GM23248 (cell line): ENCODE measurements at places on chromosomes 6 and 20.
A peak's percentile ranks its signal among the peaks of the same experiment; 100 is the strongest.

DNA sequence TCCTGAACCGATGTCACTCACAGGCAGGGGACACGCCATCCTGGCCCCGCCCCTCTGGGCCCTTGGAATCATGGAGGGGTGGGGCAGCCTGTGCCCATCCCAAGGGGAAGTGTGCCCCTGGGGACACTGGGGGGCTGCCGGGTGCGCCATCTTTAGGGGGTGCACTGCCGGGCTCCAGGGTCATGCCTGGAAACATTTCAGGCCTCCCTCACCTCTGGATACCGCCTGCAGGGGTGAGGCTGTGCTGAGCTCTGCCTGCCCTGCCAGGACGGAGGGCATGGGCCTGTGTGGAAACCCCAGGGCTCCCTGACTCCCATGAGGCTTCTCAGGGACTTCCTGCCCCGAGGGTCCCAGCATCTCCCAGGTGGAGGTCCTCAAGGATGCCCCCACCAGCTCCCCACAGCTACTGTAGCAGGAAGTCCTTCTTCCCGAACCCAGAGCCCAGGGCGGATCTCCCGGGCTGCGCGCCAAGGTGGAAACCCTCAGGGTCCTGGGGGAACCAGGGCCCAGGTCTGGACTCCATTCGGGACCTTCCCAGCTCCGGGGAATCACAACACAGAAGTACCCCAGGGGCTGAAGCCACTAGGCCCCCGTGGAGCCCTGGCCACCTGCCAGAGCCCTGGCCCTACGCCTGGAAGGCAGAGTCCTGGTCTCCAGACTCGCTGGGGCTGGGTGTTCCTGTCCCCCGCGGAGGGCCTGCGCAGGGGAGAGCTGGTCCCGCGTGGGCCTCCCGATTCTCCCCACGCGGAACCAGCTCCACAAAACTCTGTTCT, 15.6 kb downstream of the CHRNA4 start:
- DNase-seq = no peak

DNA sequence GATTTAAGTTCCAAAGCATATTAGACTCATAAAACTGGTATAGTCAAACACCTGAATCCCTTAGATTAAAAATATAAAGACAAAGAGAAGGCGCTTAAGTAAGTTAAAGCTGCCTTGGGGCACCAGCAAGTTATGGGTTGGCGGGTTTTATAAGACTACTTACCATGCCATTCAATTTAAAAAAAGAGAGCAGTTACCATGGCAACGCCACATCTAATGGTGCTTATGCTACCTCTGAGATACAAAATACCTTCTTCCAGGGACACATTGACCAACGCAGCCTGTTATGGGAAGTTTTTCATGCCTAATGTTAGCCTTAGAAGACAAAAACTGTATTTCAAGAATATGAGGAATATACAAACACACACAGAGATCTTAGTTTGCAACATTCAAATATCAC, 713.6 kb downstream of the RNF144B start:
- no peak for DNase-seq

- peak; percentile 74 for DNase-seq
Measured at GRCh38 chr20:41299899-41300298, 17.6 kb downstream of the ZHX3 start.

DNA sequence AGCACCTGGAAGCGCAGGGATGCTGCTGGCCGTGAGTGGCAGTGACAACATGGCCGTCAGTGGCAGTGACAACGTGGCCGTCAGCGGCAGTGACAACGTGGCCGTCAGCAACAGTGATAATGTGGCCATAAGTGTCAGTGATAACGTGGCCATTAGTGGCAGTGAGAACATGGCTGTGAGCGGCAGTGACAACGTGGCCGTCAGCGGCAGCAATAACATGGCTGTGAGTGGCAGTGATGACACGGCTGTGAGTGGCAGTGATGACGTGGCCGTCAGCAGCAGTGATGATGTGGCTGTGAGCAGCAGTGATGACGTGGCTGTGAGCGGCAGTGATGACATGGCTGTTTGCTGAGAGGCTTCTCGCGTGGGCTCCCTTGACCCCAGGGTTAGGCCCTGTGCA, 169.8 kb downstream of the ERMARD start:
- DNase-seq = no peak

DNA sequence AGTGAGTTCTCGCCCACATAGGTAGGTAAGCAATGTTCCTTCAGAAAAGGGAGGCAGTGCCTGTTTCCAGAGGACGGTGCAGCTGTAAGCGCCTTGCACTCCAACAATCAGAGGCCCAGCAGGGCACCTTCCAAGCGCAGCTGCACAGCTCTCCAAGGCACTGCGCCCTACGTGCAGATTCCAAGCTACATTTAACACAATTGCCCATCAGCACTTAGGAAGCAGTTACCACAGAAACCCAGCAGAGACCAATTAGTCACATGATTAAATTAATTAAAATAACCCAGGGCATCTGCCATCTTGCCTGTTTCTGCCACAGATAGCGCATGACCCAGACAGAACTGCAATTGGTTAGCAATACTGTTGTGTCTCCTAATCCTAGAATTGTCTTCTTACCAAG, 65.5 kb downstream of the SOBP start:
- DNase-seq = no peak

GRCh38 chr20:33233129-33233774, 2.5 kb upstream of the BPIFA1 start:
- DNase-seq = no peak

DNA sequence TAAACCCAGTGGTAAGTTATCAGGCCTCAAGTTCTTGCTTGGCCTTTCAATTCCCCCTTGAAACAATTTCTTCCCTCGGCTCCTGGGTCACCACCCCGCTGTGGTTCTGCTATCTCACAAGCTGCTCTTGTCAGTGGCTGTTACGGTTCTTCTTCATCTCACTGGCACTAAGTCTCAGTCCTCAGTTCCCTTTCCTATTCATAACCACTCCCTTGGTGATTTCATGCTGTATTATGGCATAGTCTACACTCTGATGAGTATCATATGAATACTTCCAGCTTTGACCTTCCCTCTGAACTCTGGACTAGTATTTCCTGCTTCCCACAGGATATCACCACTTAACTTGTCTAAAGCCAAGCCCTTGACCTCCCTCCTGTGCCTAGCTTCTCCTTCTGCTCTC, 7.9 kb downstream of the TAAR1 start:
- no peak for DNase-seq

DNA sequence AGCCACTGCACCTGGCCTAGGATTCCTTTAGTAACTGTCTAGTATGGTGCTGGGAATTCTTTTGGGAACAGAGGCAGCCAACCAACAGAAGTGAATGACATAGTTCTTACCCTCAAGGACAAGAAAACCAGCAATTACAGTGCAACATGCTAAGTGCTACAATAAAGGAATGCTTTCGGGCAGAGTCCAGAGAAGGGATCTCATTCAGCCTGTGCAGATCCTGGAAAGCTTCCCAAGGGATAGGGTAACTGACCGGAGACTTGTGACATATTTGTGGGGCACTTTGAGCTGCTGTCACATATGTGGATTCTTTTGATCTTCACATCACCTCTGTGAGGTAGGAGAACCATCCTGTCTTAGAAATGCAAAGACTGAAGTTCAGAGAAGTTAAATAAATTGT, 46.8 kb downstream of the C6orf15 start:
- no peak for DNase-seq

DNA sequence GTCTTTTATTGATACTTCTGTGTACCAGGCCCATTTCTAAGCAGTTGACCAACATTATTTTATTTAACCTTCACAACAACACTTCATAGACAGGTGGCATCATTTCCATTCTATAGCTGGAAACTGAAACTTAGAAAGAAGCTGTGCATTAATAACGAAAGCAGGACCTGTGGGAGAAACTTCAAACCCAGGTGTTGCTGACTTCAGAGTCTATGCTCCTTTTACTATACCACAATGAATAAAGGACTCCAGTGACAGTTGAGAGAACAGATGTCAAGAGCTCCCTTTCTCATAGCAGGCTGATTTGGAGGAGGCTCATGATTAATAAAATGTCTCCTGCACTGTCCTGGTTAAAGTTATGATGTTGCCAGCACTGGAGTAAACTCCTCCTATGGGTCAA, 56.6 kb upstream of the POU3F2 start:
- no peak for DNase-seq

GRCh38 chr6:53263917-53264316, 84.8 kb downstream of the ELOVL5 start:
- DNase-seq = peak; percentile 81

GRCh38 chr20:49899541-49900383, 15.6 kb downstream of the SPATA2 start:
- DNase-seq = no peak

- peak; percentile 46 for DNase-seq
Measured at GRCh38 chr6:106513808-106514582, 115.3 kb downstream of the RTN4IP1 start.

- DNase-seq = no peak
Measured at GRCh38 chr6:14454473-14454775, 336.9 kb downstream of the CD83 start.
